ENCODE measurements at places on chromosomes 11 and 22. TPM values are rescaled to one million over a fixed set of nuclear protein-coding genes. Genes with fewer than 3 reads are reported as not detected.

C22orf31 gene
- not detected for total RNA-seq

NCF4 gene
- not detected for total RNA-seq

PAX6 gene
- total RNA-seq, result not detected

TP53AIP1 gene
- total RNA-seq, result under 0.01 TPM

KRTAP5-8 gene
- not detected for total RNA-seq

CYP2D6 gene
- 0.36 TPM for total RNA-seq

NAALAD2 gene
- total RNA-seq, result 2.4 TPM

ABCC8 gene
- not detected for total RNA-seq

INSC gene
- total RNA-seq, result 2.1 TPM

GRK2 gene
- 42.0 TPM for total RNA-seq

OR5T2 gene
- not detected for total RNA-seq

C11orf42 gene
- total RNA-seq, result not detected
